ENCODE measurements at places on chromosomes 7 and 10. TPM values are rescaled to one million over a fixed set of nuclear protein-coding genes. Genes with fewer than 3 reads are reported as not detected.

DNA sequence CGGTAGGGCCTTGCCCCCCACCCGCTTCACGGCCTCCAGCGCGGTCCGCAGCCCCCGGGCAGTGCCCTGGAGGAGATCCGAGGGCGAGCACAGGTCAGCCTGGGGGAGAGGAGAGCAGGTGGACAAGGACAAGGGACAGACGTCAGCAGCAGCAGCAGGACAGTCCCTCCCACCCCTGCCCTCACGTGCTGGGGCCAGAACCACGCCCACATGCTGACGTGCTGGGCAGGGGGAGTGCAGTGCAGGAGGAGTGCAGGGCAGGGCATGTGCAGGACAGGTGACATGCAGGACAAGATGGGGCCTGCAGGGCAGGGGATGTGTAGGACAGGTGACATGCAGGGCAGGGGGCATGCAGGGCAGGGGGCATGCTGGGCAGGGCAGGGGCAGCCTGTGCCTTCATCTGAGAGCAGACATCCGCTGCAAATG, 1.5 kb upstream of the SAP25 start:
- no peak for DNase-seq

GRCh38 chr7:64183126-64183742, 23.8 kb upstream of the ZNF735 start:
- DNase-seq, result no peak

- no peak for DNase-seq
These were observed 116.0 kb upstream of the PCGF5 start for GRCh38 chr10:91104193-91105041.

- no peak for DNase-seq
These were observed 413.9 kb downstream of the LRMDA start for GRCh38 chr10:75845176-75845947.

TRIM50 gene
- 0.21 TPM for total RNA-seq

WNT8B gene
- total RNA-seq, result 0.11 TPM

Data from urinary bladder (tissue), 4 donors.